ENCODE measurements at places on chromosomes 5 and 9. TPM values are rescaled to one million over a fixed set of nuclear protein-coding genes. Genes with fewer than 3 reads are reported as not detected.

IFNK gene
- total RNA-seq = not detected

FOXD4L5 gene
- 0.34 TPM for total RNA-seq

BTNL8 gene
- total RNA-seq = not detected

ANXA2R gene
- 1.2 TPM for total RNA-seq

PGM5 gene
- total RNA-seq = 0.43 TPM

HNRNPAB gene
- 464 TPM for total RNA-seq

CNTRL gene
- 27.6 TPM for total RNA-seq

SPINK7 gene
- not detected for total RNA-seq

LURAP1L gene
- 0.27 TPM for total RNA-seq

ECSCR gene
- total RNA-seq = not detected

PROB1 gene
- 2.2 TPM for total RNA-seq

GFI1B gene
- total RNA-seq = not detected

EGFLAM gene
- total RNA-seq = 9.1 TPM

SPATA31A3 gene
- total RNA-seq = not detected

PDLIM4 gene
- 37.4 TPM for total RNA-seq

PDCD1LG2 gene
- not detected for total RNA-seq

CCNI2 gene
- not detected for total RNA-seq

DDX4 gene
- not detected for total RNA-seq

NRG2 gene
- 0.64 TPM for total RNA-seq

PCDHGA10 gene
- total RNA-seq = 18.4 TPM

PNPLA7 gene
- total RNA-seq = 1.8 TPM

CAMK4 gene
- 9.4 TPM for total RNA-seq

CCDC180 gene
- total RNA-seq = 10.1 TPM

SPINK4 gene
- total RNA-seq = not detected

SLC6A18 gene
- total RNA-seq = not detected

Measured in neural crest cell (in vitro differentiated cells).